Astrocyte of the cerebellum (primary cell): ENCODE measurements at places on chromosomes 5 and 9.

- DNase-seq, result no peak
Observed at GRCh38 chr9:126499911-126500599, 113.7 kb upstream of the LMX1B start.

GRCh38 chr9:136132512-136133050 is 13.9 kb upstream of the TMEM250 start:
- no peak for DNase-seq

DNA sequence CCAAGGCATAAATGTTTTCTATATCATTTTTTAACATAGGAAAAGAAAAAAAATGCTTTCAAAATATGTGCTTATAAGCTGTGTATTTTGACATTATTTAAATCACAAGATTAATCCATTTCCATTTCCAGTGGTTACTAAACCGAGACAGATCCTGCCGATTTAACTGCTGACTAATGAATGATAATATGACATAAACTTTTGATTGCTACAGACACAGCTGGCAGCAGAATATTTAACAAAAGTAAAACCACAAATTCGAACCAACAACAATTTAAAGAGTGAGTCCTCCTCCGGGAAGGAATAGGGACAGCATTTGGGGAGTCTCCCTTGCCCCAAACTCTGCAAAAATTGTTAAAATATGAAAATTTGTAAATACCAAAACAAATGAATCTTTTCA is 401.3 kb upstream of the DAB2 start:
- no peak for DNase-seq

GRCh38 chr5:134439210-134439654 is 27.6 kb upstream of the CDKN2AIPNL start:
- DNase-seq, result peak; percentile 73

- DNase-seq, result no peak
Observed at GRCh38 chr5:6471252-6471651, 22.6 kb downstream of the UBE2QL1 start.
